Adrenal gland (tissue), 19 donors: ENCODE measurements at places on chromosomes 5 and 9. TPM values are rescaled to one million over a fixed set of nuclear protein-coding genes. Genes with fewer than 3 reads are reported as not detected.

DNA sequence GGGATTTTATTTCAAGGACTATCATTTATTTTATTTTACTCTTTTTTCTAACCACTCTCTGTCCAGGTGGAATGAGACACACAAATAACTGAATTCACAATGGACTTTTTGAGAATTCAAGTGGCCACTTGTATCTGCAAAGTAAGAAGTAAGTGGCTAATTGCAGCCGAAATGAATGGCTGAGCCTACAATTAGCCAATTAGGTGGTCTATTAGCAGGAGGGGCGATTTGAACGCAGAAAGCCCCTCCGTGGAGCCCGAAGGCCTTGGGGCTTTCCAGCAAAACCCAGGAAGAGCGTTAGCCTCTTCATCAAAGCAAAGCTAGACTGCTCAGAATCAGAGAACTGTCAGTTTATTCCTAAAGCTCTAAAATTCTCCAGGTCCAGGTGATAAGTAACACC, 176.9 kb downstream of the EBF1 start:
- no peak for DNase-seq

GRCh38 chr9:134412298-134412711, 86.0 kb downstream of the RXRA start:
- no peak for DNase-seq

- no peak for DNase-seq
These were observed 319.3 kb upstream of the GRAMD2B start for GRCh38 chr5:126103868-126104267.

Gene LHX2
- 0.06 TPM for total RNA-seq

Gene PCDHA1
- total RNA-seq = 0.20 TPM

DNA sequence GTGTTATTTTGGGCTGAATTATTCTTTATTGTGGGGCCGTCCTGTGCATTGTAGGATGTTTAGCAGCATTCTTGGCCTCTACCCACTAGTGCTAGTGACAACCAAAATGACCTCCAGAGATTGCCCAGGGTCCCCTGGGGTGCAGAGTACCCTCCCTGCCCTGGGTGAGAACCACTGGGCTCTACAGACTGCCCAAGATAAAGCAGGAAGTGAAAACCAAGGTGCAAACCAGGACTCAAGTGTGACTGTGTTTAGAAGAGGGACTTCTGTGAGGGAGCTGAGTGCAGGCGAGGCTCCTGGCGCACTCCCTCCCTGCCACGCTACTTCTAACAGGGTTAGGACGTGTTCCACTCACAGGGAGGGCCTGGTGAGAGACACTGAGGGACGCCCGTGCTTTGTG, 41.6 kb downstream of the USP20 start:
- DNase-seq = no peak

GRCh38 chr5:146188358-146188757, 5.9 kb upstream of the LARS1 start:
- DNase-seq = no peak

Gene FAM169A
- total RNA-seq = 36.4 TPM

DNA sequence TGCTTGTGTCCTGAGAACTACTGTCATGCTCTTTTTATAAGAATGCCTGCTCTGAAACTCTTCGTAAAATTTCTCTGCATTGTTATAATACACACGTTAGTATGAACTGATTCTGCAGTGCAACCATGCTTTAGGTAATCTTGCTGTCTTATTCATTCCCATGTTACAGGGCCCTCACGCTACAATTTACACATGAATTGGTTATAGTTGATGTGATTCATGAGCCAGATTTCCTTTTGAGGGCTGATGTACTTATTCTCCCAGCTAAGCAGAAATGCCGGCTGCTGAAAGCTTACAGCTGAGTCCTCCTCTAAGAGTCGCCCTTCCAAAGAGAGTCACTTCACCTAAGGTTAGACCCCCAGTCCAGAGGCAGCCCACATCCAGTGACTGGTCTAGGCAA, 233.5 kb upstream of the PCSK5 start:
- no peak for DNase-seq

DNA sequence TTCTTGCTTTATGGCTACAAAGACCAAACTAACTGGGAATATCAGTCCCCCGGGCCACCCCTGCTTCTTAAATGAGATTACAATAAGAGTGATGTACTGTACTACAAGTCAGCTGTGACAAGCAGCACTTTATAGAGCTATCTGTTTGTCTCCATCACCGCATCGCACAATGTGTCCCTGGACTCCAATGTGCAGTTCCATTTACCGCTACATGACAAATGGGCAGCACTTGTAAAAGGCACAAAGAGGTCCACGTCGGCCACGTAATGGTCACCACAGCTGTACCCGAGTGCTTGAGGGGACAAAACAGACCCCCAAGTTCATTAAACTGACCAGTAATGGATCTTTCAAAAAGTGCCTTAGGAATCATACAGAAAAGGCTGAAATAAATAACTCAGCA, 54.1 kb downstream of the PSMB7 start:
- DNase-seq = no peak

GRCh38 chr5:74767579-74767913, 497 bp downstream of the NSA2 start:
- DNase-seq = peak; percentile 41

Gene F2RL2
- total RNA-seq = not detected

GRCh38 chr5:61168951-61169350, 6.7 kb upstream of the SMIM15 start:
- no peak for DNase-seq

- no peak for DNase-seq
These were observed 801.0 kb upstream of the NUDT12 start for GRCh38 chr5:104363567-104363966.

Gene BHMT
- 1.6 TPM for total RNA-seq

DNA sequence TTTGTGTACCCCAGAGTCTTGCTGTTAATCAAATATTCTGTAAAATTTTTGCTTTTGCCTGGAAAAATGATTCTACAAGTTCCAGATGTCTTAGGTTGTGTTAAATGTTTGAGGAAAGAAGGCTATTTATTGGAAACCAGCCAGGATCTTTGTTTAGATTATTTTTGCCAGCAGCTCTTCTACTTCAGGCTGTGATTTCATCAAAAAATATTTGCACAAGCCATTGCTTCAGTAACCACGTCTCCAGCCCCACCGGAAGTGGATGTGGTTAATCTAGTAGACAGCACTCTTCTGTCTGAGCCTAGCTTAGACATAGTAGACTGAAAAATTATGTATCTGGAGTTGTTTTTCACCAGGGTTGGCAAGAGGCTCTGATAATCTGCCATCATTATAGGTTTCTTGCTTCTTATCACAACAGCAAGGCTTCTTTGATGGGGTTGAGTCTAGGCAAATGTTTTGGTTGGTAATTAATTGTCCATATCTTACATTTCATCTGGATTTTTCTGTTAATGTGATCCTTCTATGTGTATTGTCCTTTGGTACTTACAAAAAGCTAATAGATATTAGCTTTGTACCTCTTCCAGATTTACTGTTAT, 17.1 kb downstream of the KCTD16 start:
- DNase-seq = peak; percentile 50

DNA sequence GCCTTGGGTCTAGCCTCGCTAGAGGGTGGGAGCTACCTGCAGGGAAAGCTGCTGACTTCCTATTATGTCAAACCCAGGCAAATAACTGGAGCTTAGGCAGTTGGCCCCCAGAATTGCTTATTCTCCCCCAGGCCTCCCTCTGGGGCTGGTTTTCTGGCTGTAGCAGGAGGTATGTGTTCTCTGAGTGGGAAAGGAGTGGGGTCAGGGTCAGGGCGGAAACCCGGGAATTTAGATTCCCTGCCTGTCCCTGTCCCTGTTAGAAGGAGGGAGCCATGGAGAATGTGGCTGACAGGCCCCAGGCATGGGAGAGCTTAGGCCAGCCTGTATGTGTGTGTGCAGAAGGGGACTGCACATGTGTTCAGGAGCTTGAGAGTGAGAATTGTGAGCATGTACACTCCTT, 13.6 kb upstream of the CXXC5 start:
- DNase-seq = no peak

- no peak for DNase-seq
These were observed 481.7 kb upstream of the KLF4 start for GRCh38 chr9:107971241-107971640.
